ENCODE measurements at places on chromosomes 13 and 19.

GRCh38 chr13:19985219-19985556 lies 26.7 kb downstream of the ZMYM2 start:
- DNase-seq = no peak

DNA sequence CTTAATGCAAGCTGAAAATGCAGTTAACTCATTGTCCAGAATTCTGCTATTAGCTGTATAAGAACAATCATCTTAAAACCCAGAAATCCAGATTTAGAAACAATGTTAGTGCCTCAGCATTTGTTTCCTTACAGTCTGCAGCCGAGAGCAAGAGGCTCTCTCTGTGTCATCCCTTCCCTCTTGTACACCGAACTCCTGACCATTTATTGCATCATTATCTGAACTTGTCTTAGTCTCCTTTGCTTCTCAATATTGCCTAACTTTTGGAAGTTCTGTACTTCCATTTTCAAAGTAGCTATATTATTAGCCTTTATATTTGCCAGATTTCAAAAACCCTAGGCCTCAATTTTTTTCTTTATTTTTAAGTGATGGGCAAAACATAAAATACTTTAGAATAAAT lies 27.1 kb downstream of the RNASEH2B start:
- no peak for DNase-seq

GRCh38 chr19:2602391-2603181 lies 99.9 kb downstream of the GNG7 start:
- no peak for DNase-seq

GRCh38 chr13:87497426-87497825 lies 173.7 kb upstream of the SLITRK5 start:
- DNase-seq = no peak

DNA sequence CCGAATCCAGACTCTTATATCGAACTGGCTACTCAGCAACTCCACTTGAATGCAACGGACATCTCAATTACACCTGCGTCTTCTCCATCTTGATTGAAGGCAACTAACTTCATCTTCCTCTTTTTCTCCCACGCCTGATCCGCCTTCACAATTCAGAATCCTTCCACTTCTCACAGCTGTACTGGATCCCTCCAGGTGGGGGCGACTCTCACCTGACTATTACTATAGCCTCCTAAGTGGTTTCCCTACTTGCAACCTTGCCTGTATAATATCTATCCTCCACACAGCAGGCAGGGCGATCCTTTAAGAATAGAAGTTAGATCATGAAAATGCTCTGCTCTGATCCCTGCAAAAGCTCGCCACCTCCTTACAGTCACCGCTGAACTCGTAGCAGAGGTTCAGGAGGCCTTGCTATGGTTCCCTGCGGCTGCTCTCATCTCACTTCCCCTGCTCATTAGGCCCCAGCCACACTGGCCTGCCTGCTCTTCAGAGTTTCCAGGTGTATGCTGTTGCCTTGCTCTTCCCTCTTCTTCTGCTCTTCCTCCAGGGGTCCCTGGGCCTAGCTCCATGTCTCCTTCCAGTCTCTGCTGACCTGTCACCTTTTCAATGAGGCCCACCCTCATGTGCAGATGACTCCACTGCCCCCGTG lies 31.9 kb downstream of the RFXAP start:
- no peak for DNase-seq

GRCh38 chr19:57613941-57614743 lies at the start of gene ZNF134:
Gene ZNF134 (plus strand): TSS chr19:57614242. CDS start chr19:57619469, 5,227 bp downstream.
- DNase-seq = peak; percentile 69

GRCh38 chr13:108657519-108657918 lies 28.1 kb downstream of the MYO16 start:
- no peak for DNase-seq

GRCh38 chr13:46614582-46614981 lies 61.6 kb downstream of the LRCH1 start:
- DNase-seq = no peak

- DNase-seq = no peak
Observed at GRCh38 chr19:1471010-1471514, 8.0 kb downstream of the C19orf25 start.

- no peak for DNase-seq
Observed at GRCh38 chr19:56015756-56016155, 29.2 kb downstream of the NLRP5 start.

DNA sequence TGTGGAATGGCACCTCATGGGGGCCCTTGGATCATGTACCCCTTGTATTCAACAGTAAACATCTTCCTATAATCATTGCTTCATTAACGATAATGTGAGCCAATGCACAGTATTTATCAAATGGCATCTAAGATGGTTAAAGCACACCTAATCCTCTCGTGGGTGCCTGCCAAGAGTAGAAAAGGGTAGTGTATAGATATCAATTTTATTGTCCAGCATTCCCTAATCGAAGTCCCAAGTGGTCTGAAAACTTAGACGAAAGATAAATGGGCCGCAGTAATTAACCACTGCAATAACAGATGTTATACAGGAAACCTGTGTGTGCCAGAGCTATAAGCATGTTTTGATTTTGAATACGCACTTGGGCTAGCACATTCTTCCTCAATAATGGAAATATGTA lies 667 bp upstream of the MBNL2 start:
- no peak for DNase-seq

DNA sequence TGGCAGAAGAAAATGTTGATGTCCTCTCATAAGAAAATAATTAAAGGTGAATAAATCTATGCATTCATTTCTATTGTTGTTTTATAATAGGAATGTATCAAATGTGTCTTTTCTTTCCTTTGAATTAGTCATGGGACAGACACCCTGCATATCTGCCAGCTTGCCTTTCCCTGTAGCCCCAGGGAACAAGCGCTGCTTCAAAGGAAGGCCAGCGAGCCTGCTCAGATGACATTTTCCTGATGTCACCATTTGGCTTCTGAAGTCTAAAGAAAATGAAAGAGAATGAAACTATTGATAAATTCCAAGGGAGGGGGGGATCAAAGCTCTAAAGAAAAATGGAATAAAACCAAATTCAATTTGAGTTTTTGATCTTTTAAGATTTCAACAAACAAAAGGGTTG lies 574.8 kb downstream of the IRS2 start:
- DNase-seq = no peak

DNA sequence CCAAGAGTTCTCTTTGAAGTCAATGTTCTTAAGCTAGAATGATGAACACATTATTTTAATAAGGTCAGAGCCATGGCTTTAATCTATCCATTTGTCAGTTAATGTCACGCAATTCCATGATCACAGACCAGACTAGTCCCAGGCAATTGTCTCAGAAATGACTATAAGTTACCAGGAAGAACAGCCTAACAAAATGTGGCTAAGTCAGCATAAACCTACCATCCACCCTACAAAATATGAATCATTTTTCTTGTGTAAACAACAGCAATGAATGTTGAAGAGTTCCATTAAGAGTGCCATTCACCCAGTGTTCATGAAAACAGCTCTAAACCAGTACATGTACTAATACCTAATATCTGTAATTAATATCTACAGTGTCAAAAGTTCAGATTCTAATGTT lies 127.5 kb downstream of the KCTD12 start:
- DNase-seq = no peak

DNA sequence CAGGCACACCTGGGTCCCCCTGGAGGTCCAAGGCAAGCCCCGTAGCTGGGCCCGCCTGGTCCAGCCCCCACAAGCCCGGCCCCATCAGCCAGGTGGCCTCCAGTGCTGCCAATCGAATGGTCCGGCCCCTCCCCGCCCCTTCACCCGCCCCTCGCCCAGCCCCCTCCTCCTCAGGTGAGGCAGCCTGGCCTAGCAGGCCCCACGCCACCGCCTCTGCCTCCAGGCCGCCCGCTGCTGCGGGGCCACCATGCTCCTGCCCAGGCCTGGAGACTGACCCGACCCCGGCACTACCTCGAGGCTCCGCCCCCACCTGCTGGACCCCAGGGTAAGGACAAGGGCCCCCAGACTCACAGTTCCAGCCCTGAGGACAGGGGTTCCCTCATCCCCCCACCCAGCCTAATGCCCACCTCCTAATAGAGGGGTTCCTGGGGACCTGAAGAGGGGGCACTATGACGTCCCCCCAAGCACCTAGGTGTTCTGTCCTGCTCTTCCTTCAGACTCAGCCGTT lies at the start of gene HPN:
HPN (plus strand) TSS at position 174 of the 508 bp plus-strand sequence. CDS start 786 bp downstream, outside the sequence.
- no peak for DNase-seq

DNA sequence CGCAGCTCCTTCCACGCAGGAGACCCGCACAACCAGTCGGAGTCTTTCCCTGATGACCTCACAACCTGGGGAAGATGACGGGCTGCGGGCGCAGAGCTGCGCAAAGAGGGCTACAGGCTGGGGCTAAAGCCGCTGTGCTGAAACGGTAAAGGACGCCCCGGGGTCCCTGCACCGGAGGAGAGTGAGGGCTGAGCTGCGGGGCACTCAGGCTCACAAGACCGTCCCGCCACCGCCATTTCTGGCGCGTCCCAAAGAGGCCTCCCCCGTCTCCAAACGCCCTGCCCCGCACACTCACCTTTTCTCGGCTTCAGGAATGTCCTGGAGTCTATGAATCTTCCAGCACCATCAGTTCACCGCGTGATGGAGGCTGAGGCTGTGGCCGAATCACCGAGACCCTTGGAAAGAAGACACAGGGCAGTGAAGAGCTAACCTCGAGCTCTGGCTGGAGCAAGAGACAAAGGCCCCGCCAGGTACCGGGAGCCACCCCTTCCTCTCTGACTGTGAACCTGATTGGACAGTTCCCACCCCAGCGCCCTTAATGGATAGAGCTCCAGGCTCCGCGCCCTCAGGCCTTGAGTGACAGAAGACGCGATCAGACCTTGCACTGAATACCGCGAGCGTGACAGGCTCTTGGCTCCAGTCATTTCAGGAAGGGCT lies 41.8 kb upstream of the ZNF429 start:
- no peak for DNase-seq

- no peak for DNase-seq
Observed at GRCh38 chr13:71618159-71618558, 248.8 kb downstream of the DACH1 start.

GRCh38 chr13:95948656-95949055 lies 104.5 kb downstream of the UGGT2 start:
- DNase-seq = no peak

DNA sequence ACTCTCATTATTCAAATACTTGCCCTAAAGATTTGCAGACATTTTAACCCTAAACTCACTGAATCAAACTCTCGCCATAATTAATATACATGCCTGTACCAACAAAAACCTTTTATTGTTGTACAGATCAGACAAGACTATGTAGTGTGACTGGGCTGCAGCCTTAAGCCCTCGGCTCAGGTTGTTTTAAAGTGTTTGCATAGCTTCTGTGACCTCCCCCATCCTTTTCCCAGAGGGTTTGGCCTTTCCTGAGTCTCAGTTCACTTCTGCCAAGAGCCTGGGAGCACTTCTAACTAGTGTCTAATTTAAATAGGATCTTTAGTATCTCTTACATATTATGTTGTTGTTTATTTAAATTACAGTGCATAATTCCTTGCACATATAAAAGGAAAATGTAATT lies 158.2 kb downstream of the HS6ST3 start:
- DNase-seq = no peak

- no peak for DNase-seq
Observed at GRCh38 chr13:40812102-40812501, 22.7 kb downstream of the SLC25A15 start.

- DNase-seq = no peak
Observed at GRCh38 chr19:18980432-18981020, 39.5 kb upstream of the HOMER3 start.

DNA sequence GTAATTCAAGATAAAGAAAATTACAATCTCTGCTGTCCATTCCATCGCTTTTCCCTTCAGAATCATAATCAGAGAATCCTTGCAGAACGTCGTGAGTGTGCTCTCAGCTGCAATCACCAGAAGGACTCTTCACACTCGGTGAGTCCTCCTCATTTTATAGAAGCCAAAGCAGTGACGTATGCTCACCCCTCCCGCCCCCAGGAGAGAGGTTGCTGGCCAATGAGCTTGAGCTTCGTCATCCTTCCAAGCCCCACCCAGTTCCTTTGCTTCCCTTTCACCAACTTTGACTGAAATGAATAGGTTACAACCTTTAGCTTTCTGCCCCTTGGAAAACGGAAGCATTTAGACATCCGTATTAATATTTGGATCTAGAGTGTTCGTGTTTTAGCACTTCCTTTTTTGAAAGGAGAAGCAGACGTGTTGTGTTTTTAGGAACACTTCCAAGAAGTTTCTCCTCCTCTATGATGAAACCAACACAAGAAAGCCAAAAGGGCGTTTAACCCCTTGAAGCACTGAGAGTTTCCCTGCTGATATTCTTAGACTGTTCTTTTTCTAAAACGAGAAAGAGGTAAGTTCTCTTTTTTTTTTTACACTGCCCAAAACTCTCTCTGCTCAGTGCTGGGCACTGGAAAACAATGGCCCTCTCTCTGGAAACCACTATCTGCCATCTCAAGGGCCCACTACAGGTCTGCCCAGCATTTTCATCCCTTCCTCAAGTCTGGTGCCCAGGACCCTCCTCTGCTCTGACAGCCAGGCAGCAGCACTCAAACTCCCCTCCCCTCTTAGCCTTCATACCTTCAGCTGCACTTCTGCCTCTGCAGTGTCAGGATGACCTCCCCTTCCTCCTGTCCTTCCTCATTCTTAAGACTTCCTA lies 44.3 kb upstream of the CEACAM21 start:
- DNase-seq = no peak

DNA sequence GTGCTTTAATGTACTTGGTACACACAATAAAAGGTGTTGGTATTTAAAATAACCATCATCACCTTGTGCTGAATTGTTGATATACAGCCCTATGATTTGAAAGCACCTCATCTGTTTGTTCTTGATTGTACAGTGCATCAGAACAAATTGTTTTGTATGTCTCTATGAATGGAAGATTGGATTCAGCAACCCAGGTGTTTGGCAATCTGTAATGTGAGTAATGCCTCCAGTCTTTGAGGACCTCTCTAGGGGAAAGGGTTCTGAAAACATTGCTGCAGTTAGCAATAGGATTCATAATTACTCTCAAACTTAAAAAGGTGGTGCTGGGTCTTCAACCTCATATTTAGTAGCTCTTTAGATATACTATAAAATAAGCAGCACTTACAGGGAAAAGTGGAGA lies 341.8 kb downstream of the OXGR1 start:
- DNase-seq = no peak

DNA sequence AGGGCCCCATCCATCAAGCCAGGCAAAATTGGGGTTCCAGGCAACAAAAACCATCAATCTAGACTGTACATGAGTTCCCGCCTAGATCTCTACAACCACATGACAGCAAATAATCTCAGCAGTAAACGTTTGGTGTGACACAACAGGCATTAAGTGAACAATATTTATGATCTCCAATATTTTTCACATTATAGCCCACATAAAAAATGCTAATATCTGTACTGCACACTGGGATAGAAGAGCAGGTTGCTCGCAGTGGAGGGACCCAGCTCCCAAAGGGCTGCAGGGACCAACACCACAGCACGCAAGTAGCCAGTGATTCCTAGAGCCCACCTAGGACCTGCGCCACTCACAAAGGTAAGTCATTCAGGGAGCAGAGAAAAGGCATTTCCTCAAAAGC lies 25.9 kb downstream of the LATS2 start:
- no peak for DNase-seq

DNA sequence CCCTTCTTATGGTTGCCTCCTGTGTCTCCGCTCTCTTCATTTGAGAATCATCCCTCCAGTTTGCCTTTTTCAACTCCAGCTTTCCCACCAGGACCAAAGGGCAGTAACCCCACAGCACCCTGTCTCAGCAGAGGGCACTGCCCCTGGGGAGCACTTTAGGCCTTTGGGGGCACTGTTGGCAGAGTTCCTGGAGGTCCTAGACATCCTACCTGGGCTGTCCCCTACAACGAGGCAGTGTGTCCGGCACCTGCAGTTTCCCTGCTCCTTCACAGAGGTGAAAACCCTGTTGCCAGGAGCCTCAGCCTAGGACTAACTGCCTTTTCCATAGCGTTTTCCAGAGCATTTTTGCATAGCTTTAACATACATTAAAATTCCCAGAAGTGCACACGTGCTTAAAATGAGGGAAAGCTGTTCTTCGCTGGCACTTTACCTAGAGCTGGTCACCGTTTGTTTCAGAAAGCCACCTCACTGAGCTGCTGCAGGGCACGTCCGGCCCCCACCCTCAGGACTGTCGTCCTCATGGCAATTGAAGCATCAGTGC lies 234.9 kb downstream of the TEX29 start:
- DNase-seq = no peak
